ENCODE measurements at places on chromosomes 5 and 9.

DNA sequence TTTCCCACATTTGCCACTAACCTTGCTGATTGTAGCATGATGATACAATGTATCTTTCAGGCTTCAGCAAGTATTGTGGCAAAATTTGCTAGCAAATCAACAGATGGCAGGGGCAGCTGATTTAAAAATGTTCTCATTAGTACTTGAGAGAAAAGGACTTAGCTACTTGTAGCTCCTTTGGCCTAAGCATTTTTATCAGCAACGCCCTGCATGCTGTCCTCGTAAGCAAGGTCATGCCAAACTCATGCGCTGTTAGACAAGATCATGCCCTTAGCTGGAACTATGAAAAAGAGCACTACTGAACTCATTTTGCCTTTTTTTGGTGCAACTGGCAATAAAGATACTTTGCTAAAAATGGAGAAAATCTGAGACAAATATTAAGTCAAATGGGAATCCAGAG lies 197.1 kb downstream of the ICE1 start:
- peaks cover 36% of the 10 kb centered on the region for H3K4me1 ChIP-seq
- H3K27me3 ChIP-seq, result no peaks in the 10 kb centered on the region
- H3K4me3 ChIP-seq, result no peak overlapping the region
- no peak overlapping the region for H3K27ac ChIP-seq
- DNase-seq, result no peak
- peaks cover 15% of the 10 kb centered on the region for H3K36me3 ChIP-seq

- DNase-seq, result no peak
- H3K4me3 ChIP-seq, result no peak overlapping the region
- peaks cover 13% of the 10 kb centered on the region for H3K4me1 ChIP-seq
- H3K27ac ChIP-seq, result no peak overlapping the region
- H3K27me3 ChIP-seq, result no peaks in the 10 kb centered on the region
These were observed 35.1 kb downstream of the LPAR1 start for GRCh38 chr9:111003182-111003581.

DNA sequence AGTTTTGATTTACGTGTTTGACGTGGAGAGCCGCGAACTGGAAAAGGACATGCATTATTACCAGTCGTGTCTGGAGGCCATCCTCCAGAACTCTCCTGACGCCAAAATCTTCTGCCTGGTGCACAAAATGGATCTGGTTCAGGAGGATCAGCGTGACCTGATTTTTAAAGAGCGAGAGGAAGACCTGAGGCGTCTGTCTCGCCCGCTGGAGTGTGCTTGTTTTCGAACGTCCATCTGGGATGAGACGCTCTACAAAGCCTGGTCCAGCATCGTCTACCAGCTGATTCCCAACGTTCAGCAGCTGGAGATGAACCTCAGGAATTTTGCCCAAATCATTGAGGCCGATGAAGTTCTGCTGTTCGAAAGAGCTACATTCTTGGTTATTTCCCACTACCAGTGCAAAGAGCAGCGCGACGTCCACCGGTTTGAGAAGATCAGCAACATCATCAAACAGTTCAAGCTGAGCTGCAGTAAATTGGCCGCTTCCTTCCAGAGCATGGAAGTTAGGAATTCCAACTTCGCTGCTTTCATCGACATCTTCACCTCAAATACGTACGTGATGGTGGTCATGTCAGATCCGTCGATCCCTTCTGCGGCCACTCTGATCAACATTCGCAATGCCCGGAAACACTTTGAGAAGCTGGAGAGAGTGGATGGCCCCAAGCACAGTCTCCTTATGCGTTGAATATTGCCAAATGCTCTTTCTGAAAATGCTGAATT lies 850 bp downstream of the RRAGA start:
- H3K4me3 ChIP-seq, result peak overlapping the region; percentile 89
- H3K36me3 ChIP-seq, result no peaks in the 10 kb centered on the region
- peaks cover 32% of the 10 kb centered on the region for H3K4me1 ChIP-seq
- no peak for DNase-seq
- peak overlapping the region; percentile 97 for H3K27ac ChIP-seq

DNA sequence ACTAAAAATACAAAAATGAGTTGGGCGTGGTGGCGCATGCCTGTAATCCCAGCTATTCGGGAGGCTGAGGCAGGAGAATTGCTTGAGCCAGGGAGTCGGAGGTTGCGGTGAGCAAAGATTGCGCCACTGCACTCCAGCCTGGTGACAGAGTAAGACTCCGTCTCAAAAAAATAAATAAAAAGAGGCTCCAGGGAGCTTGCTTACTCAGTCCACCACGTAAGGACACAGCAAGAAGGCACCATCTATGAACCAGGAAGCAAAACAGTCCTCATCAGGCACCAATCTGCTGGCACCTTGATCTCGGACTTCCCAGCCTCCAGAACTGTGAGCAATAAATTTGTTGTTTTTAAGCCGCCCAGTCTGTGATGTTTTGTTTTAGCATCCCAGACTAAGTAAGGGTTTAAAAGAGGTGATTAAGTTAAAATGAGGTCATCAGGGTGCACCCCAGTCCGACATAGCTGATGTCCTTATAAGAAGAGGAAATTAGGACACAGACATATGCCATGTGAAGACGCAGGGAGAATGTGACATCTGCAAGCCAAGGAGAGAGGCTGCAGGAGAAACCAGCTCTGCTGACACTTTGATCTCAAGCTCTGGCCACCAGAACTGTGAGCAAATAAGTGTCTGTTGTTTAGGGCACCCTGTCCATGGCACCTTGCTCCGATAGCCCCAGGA lies 45.9 kb downstream of the C9orf50 start:
- peaks cover 25% of the 10 kb centered on the region for H3K4me1 ChIP-seq
- H3K36me3 ChIP-seq, result no peaks in the 10 kb centered on the region
- H3K4me3 ChIP-seq, result no peak overlapping the region
- no peak for DNase-seq

DNA sequence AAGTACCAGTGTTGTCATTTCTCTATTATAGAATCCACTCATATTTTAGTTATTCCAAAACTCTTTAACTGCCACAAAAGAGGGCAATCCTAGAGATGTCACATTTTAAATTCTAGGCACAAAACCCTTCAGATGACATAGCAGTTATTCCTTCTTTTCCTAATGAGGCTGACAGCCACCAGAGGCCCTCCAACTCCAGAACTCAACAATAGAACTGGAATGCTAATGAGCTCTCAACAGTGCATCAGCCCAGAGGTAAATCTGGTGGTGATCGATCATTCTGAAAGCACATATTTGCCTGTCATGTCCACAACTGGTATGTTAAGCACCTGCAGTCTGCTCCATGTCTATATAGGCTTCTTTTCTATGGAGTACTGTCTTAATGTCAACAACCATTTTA lies 40.2 kb upstream of the RAB3C start:
- H3K4me3 ChIP-seq, result no peak overlapping the region
- no peaks in the 10 kb centered on the region for H3K36me3 ChIP-seq
- no peaks in the 10 kb centered on the region for H3K27me3 ChIP-seq
- no peak for DNase-seq
- H3K27ac ChIP-seq, result no peak overlapping the region

- H3K27me3 ChIP-seq, result no peaks in the 10 kb centered on the region
- peaks cover 32% of the 10 kb centered on the region for H3K4me1 ChIP-seq
- H3K4me3 ChIP-seq, result no peak overlapping the region
These were observed 27.4 kb upstream of the CEP120 start for GRCh38 chr5:123450640-123451039.

DNA sequence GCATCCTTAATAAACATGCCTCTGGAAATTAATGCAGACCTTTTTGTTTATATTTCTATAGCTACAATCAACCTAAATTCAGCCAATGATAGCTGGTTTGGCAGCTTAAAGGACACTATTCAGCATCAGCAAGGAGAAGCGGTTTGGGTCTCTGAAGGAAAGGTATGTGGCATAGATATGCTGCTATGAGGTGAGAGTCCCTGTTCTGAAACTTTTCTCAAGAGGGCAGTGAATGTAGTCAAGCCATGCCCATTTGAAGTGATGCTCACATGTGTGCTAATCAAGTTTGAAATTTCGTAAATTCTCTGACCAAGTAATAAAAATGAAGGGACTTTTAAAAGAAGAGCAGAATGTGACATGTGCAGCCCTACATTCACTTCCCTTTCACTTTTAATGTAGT lies 72.6 kb downstream of the TJP2 start:
- peaks cover 28% of the 10 kb centered on the region for H3K36me3 ChIP-seq
- DNase-seq, result no peak
- H3K4me3 ChIP-seq, result no peak overlapping the region
- no peaks in the 10 kb centered on the region for H3K4me1 ChIP-seq

DNA sequence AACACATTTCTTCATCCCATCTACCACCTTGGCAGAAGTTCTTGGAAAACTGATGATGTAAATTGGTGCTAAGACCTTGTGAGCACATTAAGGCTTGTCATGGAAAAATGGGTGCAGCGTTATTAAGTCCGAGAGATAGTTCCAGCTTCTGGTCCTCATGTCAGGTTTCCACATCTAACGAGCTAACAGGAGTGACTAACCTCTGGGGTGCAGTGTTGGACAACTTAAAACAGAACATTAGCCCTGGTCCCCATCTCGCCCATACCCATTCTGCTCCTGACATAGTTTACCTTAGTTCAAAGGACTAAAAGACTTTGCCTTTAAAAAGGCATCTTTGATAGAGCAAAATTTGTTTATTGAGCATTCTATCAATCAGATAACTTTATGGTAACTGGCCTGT lies 128.0 kb downstream of the SLC1A3 start:
- peaks cover 16% of the 10 kb centered on the region for H3K27me3 ChIP-seq
- H3K4me3 ChIP-seq, result no peak overlapping the region
- no peak for DNase-seq

GRCh38 chr5:169165052-169165451 lies 135.9 kb downstream of the SLIT3 start:
- no peak overlapping the region for H3K4me3 ChIP-seq
- H3K4me1 ChIP-seq, result peaks cover 46% of the 10 kb centered on the region
- no peak overlapping the region for H3K27ac ChIP-seq
- H3K36me3 ChIP-seq, result peaks cover 1% of the 10 kb centered on the region
- DNase-seq, result no peak

- no peaks in the 10 kb centered on the region for H3K4me1 ChIP-seq
- no peak for DNase-seq
- no peaks in the 10 kb centered on the region for H3K36me3 ChIP-seq
- no peak overlapping the region for H3K4me3 ChIP-seq
These were observed 509.7 kb downstream of the PSAT1 start for GRCh38 chr9:78806492-78807160.

DNA sequence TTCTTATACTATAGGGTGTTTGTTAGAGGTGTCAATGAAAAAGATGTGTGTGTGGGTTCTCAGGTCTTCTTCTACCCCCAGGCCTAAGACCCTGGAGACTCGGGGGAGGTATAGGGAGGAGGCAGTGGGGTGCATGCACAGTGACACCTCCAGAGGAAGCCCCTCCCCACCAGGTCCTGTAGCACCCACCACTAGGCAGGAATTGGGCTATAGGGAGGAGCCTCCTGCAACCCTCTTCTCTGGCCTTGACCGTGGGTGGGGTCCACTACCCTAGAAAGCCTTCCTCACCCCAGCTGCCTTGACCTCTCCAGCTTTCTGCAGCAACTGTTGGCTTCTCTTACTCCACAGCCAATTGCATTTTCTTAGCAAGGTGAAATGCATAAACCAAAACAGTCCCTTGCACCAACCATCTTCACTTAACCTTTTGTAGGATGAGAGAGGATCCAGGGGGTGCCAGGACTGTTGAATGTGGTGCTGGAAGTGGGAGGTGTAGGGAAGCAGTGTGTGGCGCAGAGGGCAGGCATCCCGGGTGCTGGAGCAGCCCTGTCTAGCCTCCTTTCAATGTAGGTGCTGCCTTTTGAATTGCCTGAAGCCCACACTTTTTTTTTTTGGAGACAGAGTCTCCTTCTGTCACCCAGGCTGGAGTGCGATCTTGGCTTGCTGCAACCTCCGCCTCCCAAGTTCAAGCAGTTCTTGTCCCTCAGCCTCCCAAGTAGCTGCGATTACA lies 128.5 kb downstream of the RGS3 start:
- DNase-seq, result no peak
- peaks cover 9% of the 10 kb centered on the region for H3K36me3 ChIP-seq
- H3K27me3 ChIP-seq, result no peaks in the 10 kb centered on the region
- peaks cover 18% of the 10 kb centered on the region for H3K4me1 ChIP-seq
- H3K27ac ChIP-seq, result no peak overlapping the region
- H3K4me3 ChIP-seq, result no peak overlapping the region

- no peaks in the 10 kb centered on the region for H3K36me3 ChIP-seq
- no peak for DNase-seq
- no peak overlapping the region for H3K4me3 ChIP-seq
- H3K27me3 ChIP-seq, result no peaks in the 10 kb centered on the region
- peaks cover 38% of the 10 kb centered on the region for H3K4me1 ChIP-seq
- H3K27ac ChIP-seq, result peak overlapping the region; percentile 48
These were observed 29.9 kb upstream of the SMU1 start for GRCh38 chr9:33106372-33106771.

DNA sequence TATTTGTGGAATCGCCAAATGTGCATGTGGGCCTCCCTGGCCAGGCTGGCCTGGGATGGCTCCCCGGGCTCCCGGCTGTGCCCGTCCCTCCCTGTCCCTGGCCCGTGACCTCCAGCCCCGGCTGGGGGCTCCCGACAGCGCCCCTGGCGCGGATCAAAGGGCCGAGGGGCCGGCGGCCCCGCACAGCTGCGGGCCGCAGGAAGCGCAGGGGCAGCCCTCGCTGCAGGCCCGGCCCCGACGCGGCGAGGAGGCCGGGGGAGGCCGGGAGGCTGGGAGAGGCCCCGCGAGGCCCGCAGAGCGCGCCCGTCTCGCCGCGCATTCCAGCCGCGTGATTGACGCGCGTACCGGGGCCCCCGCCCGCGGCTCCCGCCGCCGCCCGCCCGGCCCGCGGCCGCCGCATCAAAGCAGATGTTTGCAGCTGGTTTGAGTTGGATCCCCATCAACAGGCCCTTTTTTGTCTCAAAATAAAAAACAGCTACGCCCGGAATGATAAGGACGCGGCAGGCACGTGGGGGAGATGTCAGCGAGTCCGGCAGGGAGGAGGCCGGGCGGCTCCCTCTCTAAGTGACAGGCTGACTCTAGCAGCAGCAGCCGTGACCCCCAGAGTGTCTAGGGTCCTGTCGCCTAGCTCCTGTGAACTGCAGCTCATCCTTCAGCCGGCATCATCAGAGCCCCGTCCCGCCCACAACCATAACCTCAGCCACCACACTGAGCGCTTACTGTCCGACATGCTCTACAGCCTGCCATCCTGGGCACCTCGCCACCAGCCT lies 69.4 kb downstream of the LMX1B start:
- H3K27me3 ChIP-seq, result peaks cover 91% of the 10 kb centered on the region
- H3K4me3 ChIP-seq, result peak overlapping the region; percentile 22
- no peak overlapping the region for H3K27ac ChIP-seq
- H3K4me1 ChIP-seq, result peaks cover 4% of the 10 kb centered on the region
- H3K36me3 ChIP-seq, result no peaks in the 10 kb centered on the region
- no peak for DNase-seq

DNA sequence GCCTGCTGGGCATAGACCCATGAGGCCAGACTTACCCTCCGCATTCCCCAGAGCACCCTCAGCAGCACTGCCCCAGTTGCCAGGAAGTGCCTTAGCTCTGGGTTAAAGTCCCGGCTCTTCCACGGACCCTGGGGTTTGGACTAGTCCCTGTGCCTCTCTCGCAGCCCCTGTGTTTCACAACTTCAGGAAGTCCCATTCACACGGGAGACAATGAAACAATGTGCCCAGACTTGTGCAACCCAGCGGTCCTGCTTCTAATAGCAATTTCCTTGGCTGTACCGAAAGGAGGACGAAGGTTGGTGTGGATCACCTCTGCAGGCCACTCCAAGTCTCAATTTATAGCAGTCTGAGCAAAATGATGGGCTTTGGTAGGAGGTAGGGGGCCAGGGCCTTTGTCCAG lies 41.8 kb upstream of the FAT2 start:
- DNase-seq, result no peak
- H3K27ac ChIP-seq, result no peak overlapping the region
- peaks cover 6% of the 10 kb centered on the region for H3K4me1 ChIP-seq
- no peaks in the 10 kb centered on the region for H3K36me3 ChIP-seq

- no peak overlapping the region for H3K27ac ChIP-seq
- H3K27me3 ChIP-seq, result peaks cover 15% of the 10 kb centered on the region
- DNase-seq, result no peak
- H3K36me3 ChIP-seq, result no peaks in the 10 kb centered on the region
These were observed 70.3 kb upstream of the SH3PXD2B start for GRCh38 chr5:172524573-172525021.

All from mesothelial cell of epicardium (in vitro differentiated cells).